ENCODE measurements at places on chromosomes 1 and 21. TPM values are rescaled to one million over a fixed set of nuclear protein-coding genes. Genes with fewer than 3 reads are reported as not detected.

GRCh38 chr1:9417695-9418094 is 121.6 kb upstream of the SLC25A33 start:
- DNase-seq: no peak

GRCh38 chr1:156668801-156669637 is 8.2 kb downstream of the NES start:
- no peak for DNase-seq

LCK gene
- polyA plus RNA-seq: 4.2 TPM

PRAMEF15 gene
- polyA plus RNA-seq: not detected

DNA sequence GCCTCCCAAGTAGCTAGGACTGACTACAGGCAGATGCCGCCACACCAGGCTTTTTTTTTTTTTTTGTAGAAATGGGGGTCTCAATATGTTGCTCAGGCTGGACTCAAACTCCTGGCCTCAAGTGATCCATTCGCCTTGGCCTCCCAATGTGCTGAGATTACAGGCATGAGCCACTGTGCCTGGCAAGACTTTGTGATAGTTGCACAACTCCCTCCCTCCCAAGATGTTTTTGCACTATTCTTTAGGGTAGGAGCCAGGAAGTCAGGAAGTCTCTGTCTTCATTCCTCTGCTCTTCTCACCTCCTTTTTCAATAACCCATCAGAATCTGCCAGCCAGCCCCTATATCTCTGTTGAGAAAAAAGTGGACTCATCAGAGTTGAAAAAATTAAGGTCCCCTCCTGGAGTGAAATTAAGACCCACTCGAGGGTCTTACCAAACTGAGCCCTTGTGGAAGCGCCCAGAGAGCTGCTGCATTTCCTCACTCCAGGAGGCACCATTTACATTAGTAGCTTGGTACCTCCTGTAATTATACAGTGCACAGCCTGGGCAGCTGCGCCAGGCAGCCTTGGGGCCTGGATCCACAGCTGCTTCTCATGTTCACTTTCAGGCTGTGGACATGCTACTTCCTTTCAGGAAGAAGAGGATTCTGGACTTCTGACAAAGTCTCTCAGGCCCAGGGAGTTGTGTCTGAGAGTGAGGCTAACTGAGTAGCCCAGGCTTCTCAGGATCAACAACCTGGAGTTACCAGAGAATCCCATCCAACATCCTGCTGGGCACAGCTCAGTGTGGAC is 24.0 kb downstream of the TCEA3 start:
- no peak for DNase-seq

DNA sequence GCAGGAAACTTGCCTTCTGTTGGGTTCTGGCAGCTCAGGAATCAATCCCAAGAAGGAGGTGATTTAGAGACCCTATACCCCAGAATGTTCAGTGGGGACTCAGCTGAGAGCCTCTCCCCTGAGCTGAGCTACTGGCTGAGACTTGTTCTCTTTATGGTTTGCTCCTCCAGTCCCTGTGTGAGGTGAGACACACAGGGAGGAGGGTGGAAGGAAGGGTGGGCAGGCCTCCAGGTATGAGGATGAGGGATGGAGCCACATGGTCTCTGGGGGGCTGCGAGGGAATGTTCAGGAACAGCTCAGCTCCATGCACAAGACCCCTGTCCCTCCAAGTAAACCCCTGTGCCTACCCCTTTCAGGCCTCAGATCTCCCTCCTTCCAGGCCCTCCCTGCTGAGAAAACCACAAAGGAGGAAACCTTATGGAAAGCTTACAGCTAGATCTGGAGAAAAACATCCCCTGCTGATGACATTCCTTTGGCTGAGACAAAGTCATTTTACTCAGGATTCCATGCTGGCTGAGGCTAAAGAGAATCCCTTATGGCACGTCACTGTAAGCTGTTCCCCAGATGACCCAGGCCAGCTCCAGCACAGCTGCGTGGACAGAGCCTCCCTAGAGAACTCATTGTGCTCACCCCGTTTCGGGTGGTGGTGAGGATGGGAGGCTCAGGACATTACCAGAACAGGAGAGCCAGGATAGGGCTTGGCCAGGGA is 91.5 kb upstream of the IPO9 start:
- DNase-seq: no peak

DNA sequence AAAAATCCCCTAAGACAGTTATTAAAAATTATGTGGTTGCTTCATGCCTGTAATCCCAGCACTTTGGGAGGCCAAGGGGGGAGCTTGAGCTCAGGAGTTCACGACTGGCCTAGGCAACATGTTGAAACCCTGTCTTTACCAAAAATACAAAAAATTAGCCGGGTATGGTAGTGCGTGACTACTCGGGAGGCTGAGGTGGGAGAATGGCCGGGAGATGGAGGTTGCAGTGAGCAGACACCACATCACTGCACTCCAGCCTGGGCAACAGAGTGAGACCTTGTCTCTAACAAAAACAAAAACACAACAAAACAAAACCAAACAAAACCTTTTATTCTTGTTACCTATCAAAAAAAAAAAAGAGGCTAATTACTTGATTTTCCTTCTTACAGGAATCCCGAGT is 2.1 kb downstream of the ELK4 start:
- DNase-seq: no peak

DNA sequence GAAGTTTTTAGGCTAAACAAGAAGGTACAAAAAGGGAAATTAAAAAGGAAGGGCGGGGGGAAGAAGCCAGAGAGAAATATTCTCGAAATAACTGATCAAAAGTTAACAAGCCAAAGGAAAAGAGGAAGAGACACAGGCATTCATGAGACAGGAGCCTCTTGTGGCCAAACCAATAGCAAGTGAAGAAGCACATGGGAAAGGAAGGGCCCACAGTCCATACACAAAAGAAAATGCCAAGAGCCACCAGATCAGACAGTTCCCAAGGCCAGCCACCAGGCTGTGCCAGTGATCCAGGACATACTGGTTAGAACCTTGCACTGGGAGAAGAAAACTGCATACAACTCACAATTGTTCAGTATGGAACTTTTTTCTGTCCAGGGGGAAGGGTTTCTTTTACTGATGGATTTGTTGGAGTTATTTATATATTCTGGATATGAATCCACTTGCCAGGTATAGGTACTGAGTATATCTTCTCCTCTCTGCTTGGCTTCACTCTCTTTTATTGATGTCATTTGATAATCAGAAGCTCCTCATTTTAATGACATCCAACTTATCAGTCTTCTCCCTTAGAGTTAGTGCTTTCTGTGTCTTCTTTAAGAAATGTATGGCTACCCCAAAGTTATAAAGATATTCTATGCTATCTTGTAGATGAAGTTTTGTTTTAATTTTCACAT is 76.8 kb downstream of the CD46 start:
- DNase-seq: peak; percentile 74

GRCh38 chr1:2789986-2790581 is 11.4 kb downstream of the TTC34 start:
- no peak for DNase-seq

NVL gene
- 32.3 TPM for polyA plus RNA-seq

CAPN2 gene
- 223 TPM for polyA plus RNA-seq

DNA sequence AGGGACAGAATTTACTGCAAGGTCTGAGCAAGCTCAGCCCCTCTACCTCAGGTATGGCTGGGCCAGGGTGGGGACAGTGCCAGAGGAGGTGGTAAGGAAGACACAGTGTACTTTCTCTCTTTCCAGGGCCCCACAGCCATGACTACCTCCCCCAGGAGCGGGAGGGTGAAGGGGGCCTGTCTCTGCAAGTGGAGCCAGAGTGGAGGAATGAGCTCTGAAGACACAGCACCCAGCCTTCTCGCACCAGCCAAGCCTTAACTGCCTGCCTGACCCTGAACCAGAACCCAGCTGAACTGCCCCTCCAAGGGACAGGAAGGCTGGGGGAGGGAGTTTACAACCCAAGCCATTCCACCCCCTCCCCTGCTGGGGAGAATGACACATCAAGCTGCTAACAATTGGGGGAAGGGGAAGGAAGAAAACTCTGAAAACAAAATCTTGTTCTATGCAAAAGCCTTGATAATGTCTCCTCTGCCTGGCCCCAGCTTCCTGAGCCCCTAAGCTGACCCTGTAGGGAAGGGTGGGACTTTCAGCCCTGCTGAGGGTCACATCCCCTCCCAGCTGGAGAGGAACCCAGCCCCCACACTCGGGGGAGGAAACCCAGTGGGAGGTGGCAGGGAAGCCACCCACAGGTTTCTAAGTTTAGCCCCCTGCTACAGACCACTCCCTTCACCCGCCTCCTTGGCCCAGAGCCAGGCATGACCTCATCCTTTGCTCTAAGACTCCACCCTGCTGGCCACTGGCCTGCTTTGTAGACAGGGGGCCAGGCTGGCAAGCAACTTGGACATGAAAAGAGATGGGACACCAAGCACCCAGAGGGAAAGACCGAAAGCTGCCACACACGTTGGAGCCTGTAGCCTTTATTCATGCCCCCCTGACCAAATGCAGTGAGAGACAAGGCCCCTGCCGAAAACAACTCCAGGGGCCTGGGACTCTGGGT is 6.4 kb downstream of the RHOC start:
- peak; percentile 93 for DNase-seq

GRCh38 chr1:21811875-21812305 is at the start of gene LDLRAD2:
LDLRAD2 (plus strand) TSS chr1:21812265; CDS start chr1:21812452, 187 bp downstream.
- DNase-seq: no peak

DNA sequence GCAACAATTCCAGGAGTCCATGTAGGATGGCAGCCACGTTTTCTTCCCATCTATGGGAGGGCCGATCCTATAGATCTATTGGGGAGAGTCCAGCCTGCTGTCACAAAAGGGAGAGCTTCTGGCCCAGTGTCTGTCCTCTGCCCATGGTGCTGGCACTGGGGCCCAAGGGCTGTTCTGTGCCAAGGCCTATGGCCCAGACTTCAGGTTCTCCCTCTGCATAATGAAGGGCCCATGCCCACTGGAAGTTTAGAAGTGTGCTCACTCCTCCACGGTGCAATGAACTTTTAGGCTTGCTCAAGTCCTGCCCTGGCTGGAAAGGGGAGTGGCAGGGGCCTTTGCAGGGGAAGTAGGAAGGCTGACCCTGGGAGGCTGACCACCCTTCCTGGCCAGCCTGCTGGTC is 44.1 kb upstream of the ATP2B4 start:
- no peak for DNase-seq

DNAJC28 gene
- polyA plus RNA-seq: 4.6 TPM

S100A12 gene
- polyA plus RNA-seq: 2.5 TPM

DNA sequence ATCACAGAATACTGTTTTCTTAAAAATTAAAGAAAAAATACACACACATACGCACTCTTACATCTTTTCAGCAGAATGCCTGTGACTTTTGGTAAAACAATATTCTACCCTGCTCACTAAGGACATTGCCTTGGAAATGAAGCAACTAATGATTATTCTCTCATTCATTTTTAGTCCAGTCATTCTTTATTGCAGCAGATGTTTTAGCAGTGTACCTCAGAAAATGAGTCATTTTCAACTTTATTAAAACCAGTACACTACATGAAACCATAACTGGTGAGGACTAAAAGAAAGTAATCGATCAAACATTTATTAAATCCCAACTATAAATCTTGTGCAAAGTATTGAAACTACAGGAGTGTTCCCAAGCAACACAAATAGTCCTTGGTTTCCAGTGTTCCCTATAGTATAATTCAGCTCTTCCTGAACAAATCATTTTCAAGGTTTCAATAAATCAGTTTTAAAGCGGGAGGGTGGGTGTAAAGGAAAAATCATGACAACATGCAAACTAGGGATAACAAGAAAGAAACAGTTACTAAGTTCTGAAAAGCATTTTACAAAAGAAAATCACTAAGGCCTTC is 114.2 kb downstream of the ADGRL4 start:
- no peak for DNase-seq

DNA sequence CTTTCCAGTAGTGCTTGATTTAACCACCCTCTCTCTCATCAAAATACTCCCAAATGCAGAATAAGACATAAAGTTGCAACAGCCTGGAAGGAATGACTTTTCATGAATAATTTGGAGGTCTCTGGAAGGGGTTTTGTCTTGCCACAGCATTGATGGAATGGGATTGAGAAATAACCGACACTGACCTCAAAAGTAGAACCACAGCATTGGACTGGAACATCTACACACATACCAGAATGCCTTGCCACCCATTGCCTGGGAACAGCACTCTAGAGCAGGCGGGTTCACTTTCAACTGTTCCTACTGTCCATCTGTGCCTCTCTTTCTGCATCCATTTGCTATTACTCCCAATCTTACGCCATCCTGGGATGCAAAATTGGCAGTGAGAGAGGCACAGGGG is 149.1 kb upstream of the USP24 start:
- no peak for DNase-seq

GRCh38 chr1:217196616-217197015 is 434.3 kb downstream of the GPATCH2 start:
- no peak for DNase-seq

- DNase-seq: no peak
Measured at GRCh38 chr1:17953921-17954320, 153.7 kb upstream of the IGSF21 start.

- no peak for DNase-seq
Measured at GRCh38 chr1:39167632-39168209, 36.8 kb upstream of the MACF1 start.

EVI5 gene
- polyA plus RNA-seq: 23.1 TPM

PRKAA2 gene
- 23.9 TPM for polyA plus RNA-seq

DNA sequence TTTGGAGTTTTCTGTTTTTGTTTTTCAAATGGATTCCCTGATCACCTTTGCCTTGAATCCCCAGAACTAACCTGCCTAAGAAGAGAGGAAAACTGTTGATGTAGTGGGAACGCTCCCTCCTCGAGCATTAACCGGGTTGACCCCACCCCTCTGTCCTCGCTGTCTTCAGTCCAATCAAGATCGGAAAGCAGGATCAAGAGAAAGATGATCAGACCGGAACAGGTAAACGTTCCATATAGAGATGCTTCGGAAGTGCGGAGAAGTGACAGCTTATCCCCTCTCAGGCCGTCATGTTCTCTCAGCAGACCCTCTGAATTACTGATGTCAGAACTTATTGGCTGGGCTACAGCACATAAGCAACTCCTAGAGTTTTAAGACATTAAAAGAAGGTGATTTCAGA is 800 bp upstream of the FAM163A start:
- no peak for DNase-seq

PIK3CD gene
- 10.4 TPM for polyA plus RNA-seq

CD1C gene
- 0.87 TPM for polyA plus RNA-seq

DNA sequence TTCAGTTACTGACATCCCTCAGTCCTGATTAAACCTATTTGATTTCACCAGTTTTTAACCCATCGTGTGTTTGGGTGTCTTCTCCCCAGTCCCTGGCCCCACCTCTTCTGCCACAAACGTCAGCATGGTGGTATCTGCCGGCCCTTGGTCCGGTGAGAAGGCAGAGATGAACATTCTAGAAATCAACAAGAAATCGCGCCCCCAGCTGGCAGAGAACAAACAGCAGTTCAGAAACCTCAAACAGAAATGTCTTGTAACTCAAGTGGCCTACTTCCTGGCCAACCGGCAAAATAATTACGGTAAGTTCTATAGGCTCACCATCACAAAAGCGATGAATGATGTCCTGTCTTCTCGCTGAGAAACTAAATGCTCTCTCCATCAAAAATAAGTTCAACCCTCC is 28.7 kb downstream of the NBPF3 start:
- no peak for DNase-seq

GRCh38 chr1:228511546-228512445 is 24.6 kb downstream of the RNF187 start:
- DNase-seq: no peak

GRCh38 chr1:65195495-65196417 is 47.8 kb downstream of the AK4 start:
- DNase-seq: no peak

GRCh38 chr1:236030534-236030933 is 34.4 kb downstream of the NID1 start:
- no peak for DNase-seq

ZBTB8B gene
- 1.2 TPM for polyA plus RNA-seq

TINAGL1 gene
- 51.5 TPM for polyA plus RNA-seq

PPFIA4 gene
- polyA plus RNA-seq: 15.9 TPM

GRCh38 chr1:73056826-73057225 is 774.5 kb upstream of the NEGR1 start:
- DNase-seq: no peak
